Stimulated activated CD8-positive, alpha-beta memory T cell treated with anti-CD3 and anti-CD28 coated beads, Interleukin-15, amount 100 ng/mL, for 24 hours (primary cell): ENCODE measurements at places on chromosomes 7 and 10.

GRCh38 chr10:17029581-17030271, 99.9 kb downstream of the CUBN start:
- no peak for DNase-seq

DNA sequence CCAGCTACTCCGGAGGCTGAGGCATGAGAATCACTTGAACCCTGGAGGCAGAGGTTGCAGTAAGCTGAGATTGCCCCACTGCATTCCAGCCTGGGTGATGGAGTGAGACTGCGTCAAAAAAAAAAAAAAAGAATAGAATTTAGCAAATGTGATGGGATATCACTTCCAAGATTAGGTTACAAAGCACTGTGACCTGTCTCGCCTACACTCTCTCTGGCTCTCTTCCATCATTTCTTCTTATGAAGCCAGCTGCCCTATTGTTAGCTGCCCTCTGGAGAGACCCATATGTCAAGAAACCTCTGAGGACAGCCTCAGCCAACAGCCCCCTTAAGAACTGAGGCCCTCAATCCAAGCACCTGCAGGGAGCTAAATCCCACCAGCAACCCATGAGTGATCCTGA, 28.2 kb downstream of the ARHGAP21 start:
- DNase-seq, result no peak

DNA sequence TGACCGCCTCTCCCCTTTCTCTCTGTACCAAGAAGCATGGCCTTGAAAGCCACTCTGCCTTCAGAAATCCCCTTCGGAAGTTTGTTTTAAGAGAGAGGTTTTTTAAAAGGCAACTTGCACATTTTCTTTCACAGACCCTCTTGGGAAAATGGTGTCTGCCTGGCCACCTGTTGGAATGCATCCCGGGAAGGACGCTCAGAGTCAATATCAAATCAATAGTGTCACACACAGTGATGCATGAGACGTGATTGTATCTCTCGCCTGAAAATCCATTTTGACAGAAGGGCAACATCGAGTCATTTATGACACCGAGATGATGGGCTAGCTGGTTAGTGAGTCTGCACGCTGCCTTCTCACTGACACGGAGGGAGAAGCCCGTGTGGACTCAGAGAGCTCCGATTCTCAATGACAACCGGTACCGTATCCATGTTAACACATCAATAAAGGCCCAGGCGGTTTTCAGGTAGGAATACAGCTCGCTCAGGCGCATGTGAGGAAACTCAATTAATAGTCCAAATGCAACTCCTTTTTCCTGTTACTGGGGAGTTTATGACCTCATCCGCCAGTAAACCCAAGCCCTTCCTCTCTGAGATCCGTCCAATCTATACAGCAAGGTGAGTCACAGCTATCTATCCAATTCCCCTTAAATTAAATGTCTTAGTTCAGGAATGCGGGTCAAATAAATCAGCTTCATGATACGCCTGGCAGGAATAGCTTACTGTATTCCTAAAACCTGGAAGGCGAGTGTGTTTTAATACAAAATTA, 621.5 kb upstream of the MKI67 start:
- DNase-seq, result no peak

GRCh38 chr10:104617831-104618230, 23.3 kb upstream of the SORCS3 start:
- DNase-seq, result no peak

GRCh38 chr10:42652858-42653257, 14.5 kb upstream of the ZNF33B start:
- DNase-seq, result no peak
